ENCODE measurements at places on chromosomes 3 and 15.

GRCh38 chr15:89335298-89336041 lies 846 bp upstream of the POLG start:
- DNase-seq = peak; percentile 73

DNA sequence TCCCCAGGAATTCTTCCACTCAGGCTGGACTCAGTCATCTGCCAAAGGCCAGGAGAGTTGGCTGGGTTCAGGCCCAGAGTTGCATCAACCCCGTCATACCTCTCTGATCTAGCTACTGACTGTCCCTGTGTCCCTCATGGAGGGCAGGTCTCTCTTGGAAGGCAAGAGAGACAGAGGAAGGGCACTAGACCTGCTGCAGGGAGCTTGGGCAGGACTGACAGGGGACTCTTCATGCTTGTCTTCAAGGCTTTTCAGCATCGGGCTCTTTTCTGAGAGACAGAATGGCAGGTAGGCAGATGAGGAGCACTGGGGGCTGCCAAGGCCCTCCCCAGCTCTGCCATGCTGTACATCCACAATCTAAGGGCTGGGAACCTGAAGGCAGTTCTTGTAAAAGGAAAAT lies 140.1 kb upstream of the MRPS22 start:
- DNase-seq = no peak

- DNase-seq = no peak
Observed at GRCh38 chr3:116980099-116980498, 270.5 kb downstream of the TUSC7 start.

GRCh38 chr3:46695177-46695961 lies 1.9 kb upstream of the ALS2CL start:
- peak; percentile 59 for DNase-seq

- DNase-seq = no peak
Observed at GRCh38 chr15:31461911-31462480, 135.4 kb downstream of the KLF13 start.

- DNase-seq = peak; percentile 36
Observed at GRCh38 chr15:100728371-100729201, 126.2 kb downstream of the ASB7 start.

- DNase-seq = no peak
Observed at GRCh38 chr3:89340408-89340807, 233.0 kb downstream of the EPHA3 start.

DNA sequence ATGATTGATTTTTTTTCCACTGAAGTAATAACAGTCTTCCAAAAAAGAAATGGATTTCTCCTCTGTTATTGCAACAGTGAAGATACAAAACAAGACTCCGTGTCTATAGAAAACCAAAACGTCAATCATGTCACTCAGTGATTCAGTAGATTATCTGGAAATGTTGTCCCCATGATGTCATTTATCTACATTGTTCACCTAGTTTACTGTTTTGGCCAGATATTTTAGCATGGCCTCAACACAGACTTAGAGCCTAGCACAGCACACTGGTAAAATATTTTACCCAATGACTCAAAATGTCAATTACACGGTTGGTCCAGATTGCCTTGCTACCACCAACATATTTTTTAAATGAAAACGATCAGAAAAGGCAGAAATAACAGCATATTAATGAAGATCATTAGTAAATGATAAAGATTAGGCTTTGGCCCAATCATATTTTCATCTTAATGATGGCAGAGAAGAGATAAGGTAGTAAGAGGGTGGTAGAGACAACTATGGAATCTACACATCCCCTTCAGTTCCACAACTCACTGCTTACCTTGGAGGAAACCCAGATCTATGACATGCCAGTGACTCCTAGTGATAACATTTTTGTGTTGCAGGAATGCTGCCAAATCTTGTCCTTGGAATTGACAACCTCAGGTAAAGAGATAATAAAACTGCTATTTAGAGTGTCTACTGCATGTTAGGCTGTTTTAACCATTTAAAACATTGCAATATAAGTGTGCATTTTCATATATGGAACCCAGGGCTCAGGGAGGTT lies 347.7 kb upstream of the ARPP21 start:
- DNase-seq = no peak

- no peak for DNase-seq
Observed at GRCh38 chr3:51371943-51372557, 13.0 kb upstream of the MANF start.

GRCh38 chr15:43204016-43204901 lies 16.6 kb downstream of the EPB42 start:
- peak; percentile 47 for DNase-seq

- DNase-seq = no peak
Observed at GRCh38 chr3:87361956-87362355, 85.6 kb upstream of the POU1F1 start.

GRCh38 chr15:77827860-77828259 lies 195.1 kb upstream of the LINGO1 start:
- no peak for DNase-seq

DNA sequence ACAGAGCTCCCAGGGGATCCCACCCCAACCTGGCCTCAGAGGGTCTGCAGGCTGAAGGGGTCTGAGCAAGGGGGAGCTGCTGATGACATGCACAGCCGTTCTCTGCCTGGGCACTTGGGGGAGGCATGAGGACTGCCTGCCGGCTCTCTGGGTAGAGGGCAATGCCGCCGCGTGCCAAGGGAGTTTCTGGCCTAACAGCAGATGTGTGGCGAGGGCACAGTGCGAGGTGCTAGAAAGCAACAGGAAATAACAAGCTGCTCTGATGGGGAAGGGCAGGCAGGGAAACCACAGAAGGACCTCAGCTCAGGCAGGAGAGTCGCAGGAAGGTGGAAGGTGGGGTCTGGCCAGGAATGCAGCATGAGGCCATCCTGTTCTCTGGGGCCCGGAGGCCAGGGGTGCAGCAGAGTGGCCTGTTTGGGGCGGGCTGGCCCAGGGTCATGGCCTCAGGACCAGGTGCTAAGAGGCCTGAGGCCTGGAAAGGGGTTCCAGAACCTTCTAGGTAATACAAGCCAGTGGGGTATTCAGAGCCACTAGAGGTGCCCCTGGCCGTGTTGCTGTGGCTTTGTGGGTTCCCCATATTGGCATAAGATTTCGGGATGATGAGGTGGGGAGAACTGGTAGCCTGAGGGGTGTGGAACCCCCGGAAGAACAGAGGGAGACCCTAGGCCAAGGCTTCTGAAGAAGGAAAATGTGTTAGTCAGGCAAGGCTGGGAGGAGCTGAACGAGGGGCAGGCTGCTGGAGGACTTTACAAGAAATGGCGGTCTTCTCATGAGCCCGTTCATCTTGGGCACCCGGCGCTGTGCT lies 41.2 kb downstream of the RGMA start:
- no peak for DNase-seq

GRCh38 chr15:90044916-90045371 lies 43.8 kb downstream of the ZNF710 start:
- no peak for DNase-seq

DNA sequence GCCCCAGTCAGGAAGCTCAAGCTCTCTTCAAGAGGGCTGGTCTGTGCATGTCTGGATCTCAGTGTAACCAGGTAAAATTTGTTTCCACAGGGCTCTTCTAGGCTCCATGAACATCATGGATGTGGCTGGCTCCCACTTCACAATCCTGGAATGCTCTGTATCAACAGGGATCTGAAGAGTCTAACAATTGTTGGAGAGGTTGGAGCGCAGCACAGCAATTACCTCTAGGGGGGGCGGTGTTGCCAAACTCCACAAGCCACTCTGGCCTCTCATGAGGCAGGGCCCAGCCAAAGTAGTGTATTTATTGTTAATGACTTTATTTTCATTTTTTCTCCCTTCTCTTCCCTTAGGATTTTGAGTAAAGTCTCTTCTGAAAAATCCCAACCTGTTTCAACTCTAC lies 6.1 kb upstream of the EIF2B5 start:
- no peak for DNase-seq

DNA sequence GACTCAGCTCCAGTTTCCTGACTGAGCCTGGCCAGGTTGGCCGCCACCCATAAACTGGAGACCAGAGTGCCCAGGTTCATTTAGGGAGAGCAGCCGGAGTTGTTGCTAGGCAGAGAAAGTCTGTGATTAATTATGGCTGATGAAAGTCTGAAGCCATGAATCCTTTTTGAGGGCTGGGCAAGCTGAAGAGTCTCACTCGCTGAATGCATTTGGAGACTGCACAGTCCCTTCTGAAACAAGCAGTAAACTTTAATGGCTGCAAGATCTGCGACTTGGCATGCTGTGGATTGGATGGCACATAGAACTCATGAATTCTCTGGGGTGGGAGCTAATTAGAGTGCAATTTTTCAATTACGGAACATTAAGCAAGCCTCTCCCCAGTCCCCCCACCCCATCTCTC lies 282.1 kb downstream of the RPLP1 start:
- no peak for DNase-seq

DNA sequence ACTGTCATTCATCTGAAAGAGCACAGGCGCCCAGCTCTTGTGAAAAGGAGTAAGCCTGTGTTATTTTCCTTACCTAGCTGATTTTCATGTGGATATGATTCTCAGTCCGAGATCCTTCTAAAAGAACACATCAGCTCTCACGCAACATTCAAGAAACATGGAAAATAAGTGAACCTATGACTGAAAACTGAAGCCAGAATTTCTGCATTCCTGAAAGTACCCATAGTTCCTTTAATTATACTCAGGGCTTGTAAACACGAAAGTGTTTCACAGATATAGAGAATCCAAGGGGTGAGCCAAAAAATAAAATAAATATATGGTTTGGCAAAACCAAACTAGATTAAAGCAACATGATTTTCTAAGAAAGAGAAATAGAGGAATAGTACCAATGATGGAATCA lies 100.8 kb upstream of the CHMP2B start:
- DNase-seq = no peak

- DNase-seq = no peak
Observed at GRCh38 chr15:42267286-42267685, 5.7 kb upstream of the GANC start.

DNA sequence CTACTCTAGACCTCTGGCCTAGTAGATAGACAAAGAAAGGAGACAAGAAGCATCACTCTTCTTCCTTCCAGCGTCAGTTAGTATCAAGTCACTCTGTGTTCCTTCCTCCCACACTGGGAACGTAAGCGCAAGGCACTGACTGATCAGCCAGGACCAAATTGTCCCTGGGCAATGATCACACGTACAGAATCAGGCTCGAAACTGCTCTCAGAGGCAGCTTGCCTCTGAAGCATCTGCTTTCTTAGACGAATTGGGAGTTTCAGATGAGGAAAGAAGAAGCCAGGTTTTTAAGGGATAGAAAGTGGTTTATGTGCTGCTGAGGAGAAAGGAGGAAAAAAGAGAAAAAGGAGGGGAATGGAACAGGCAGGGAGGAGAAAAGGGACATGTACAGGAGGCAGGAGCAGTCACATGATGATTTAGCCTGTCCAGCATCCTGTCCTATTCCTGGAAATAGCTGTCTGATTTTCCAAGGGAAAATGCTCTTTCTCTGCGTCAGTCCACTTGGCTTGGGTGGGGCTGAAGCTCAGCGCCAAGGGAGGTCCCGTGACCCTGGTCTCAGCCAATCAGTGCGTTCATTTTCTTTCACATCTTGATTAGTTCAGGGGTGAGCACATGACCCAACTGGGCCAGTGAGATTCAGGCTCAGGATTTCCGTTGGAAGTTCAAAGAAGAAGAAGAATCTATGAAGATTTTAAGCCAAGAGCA lies 102.0 kb upstream of the PRICKLE2 start:
- peak; percentile 77 for DNase-seq

DNA sequence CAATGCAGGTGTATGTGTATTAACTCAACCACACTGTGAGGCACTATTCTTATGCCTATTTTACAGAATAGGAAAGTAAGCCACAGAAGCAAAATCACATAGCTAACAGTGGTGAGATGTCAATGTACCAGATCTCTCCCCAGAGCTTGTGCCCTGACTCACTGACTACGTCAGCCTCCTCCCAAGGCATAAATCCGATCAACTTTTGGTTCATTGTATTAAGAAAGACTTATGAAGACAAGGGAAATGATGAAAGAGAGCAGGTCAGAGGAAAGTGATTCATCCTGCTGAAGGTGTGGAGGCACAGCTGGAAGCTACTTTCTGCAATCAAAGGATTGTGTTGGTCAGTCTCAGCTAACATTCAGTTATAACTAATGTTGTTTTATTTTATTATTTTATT lies 33.0 kb upstream of the SV2B start:
- no peak for DNase-seq

- DNase-seq = no peak
Observed at GRCh38 chr3:74436184-74436583, 178.3 kb downstream of the CNTN3 start.

Data from femur (tissue), 1 donor.